ENCODE measurements at places on chromosomes 4 and X.
A peak's percentile ranks its signal among the peaks of the same experiment; 100 is the strongest.

- no peak for DNase-seq
Observed at GRCh38 chr4:67468830-67469229, 76.5 kb downstream of the CENPC start.

DNA sequence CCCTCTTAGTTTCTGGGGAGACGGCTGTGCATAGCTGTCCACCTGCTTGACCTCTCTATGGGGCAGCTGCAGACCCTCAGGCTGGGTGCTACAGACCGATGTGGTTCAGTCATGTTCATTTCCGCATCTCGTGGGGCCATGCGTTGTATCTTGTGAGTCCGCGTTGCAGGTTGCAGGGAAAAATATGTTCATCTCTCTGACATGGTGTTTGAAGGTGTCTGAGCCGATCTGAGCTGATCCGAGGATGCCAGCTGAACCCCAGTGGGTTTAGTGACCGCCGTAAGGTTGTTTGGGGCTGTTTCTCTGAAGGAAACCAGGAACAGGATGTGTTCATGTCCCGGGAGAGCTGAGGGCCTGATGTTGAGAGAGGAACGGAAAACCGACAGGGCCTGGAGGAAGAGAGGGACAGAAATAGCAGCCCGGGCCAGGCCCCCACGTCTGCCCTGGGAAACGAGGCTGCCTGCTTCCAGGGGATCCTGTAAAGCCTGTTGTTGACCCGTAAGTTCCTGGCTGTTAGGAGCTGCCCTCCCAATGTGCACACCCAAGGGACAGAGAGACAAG, 9.8 kb upstream of the P2RY8 start:
- no peak for DNase-seq

GRCh38 chr4:124749421-124749820, 36.9 kb upstream of the ANKRD50 start:
- no peak for DNase-seq

DNA sequence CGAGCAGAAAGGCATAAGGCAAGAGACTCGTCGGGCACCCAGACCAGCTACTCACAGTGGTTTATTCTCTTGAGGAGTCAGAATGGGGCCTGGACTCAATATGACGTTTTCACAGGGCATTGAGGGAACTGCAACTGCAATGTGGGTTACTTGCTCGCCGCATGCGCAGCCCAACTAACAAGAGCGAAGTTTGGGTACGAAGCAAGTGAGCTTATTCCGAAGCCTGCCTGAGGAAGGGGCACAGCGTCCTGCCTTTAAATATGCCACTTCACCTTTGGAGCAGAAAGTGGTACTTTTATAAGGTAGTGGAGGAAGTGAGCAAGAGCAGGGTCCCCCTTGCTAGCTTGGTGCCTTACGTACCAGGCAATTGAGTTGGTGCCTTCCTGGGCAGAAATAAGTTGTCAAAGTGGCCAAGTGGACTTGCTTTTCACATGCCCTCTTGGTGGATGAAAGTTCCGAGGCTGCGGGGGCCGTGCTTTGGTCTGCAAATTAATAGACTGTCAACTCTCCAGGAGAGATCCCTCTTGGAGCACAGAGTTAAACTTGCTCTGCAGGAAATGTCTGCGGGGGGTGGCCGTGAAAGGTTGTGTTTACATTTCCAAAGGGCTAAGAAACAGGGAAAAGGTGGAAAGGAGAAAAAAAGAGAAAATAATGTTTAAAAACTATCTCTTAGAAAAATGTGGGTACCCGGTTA, 480.4 kb downstream of the TRIML1 start:
- DNase-seq: no peak

DNA sequence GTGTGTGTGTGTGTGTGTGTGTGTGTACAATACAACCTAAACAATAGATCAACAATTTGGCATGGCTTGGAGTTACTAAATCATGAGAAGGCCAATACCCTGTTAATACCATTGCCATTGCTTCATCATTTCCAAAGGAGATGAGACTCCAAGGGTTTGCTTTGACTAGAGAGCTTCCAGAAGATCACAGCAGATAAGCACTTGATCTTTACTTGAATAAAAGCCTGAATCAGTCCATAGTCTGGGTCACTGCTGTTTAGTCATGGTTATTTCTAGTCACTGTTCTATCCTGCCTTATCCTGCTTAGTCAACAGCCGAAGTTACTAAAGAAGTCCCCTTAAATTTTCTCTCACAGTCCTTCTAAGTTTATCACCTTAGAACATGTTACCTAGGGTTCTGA, 58.2 kb downstream of the RAB40AL start:
- no peak for DNase-seq

GRCh38 chr4:15754323-15754722, 23.8 kb upstream of the CD38 start:
- no peak for DNase-seq

DNA sequence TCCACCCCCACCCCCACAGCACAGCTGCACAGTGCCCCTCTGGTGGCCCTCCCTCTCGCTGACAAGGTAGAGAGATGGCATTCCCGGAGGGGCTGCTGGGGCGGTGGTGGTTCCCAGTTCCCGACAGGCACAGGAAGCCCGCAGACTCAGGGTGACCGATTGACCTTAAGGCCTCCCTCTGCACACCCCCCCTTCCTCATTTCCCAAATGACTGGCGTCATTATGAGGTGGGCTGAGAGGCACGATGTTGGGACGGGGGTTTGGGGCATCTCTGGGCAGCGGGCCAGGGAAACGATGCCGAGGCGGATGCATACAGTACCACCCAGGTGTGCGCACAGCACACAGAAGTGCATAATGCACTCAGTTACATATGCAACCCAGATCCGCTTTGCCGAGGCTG, 3.5 kb upstream of the TIMP1 start:
- no peak for DNase-seq

DNA sequence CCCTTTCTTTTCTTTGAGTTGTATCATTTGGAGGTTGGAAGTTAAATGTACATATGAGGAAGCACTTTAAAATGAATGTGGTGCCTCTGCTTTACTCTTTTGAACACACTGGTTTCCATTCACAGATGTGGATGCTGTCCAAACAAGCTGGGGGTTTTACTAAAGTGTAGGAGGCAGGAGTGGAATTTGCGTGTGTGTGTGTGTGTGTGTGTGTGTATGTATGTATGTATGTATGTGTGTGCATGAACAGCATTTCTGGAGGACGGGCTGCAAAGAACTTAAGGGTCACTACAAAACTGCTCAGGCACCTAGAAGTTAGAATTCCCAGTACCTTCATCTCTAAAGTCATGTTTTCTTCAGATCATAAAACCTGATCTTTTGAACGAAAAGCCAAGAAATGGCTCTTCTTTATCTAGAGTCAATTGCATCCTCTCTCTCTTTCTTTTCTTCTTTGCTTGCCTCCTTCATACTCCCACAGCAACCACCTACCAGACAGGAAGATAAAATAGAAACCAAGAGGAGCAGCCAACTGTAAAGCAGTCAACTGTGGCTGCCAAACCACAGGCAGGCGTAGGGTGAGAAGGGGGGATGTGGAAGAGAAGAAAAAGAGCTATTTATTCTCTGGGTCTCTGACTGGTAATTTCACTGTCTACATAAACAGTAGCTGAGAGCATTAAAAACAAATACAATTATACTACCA, 177.0 kb upstream of the RASGEF1B start:
- DNase-seq: peak; percentile 6

GRCh38 chr4:155548173-155548572, 118.5 kb upstream of the GUCY1A1 start:
- DNase-seq: no peak

DNA sequence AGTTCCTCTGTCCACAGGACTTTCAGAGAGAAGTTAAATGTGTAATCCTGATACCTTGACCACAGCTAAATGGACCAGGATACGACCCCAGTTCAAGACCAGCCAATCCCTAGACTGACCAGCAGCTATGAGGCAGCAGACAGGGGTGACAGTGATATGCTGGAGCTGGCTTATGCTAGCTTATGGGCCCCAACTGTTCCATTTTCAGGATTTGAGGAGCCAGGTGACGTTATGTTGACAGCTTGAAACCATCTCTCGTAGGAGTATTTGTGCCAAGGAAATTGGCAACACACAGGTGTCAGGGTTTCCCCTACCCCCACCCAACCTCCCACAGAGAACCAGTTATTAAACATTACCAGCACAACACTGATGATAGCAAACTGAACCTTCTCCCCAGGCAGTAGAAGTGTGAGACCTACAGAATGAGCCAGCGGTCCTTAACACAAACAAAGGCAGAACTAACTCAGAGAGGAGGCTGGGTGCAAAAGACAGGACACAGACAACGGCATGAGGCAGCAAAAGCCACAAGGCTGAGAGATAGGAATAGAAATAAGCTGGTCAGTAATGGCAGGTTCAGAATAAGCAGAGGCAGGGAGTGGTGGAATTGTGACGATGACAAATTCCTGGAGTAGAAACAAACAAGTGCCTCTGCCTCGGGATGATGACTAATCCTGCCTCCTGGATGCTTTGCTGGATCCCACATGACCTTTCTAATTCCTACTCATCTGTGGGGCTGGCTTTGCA, 85.6 kb upstream of the CPEB2 start:
- DNase-seq: no peak

DNA sequence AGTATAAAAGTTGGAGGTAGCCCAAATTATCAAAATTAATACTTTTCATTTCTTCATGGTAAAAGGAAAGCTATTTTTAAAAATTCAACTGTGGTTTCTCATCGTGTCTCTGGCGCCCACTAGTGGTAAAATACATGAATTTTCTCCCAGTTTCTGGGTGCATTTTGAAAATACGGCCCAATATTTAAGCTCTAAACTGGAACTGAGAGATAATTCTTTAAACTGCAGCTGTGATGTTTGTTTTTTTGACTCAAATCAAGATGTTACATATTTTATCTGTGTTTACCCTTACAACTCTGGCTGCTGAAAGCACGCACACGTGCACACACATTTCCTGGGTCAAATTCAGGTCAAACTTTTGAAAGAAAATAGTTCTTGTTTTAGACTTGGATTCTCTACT, 123.9 kb upstream of the ACSL4 start:
- DNase-seq: peak; percentile 12
